Stimulated activated CD4-positive, alpha-beta T cell treated with anti-CD3 and anti-CD28 coated beads, Interleukin-2, amount 100 ng/mL, for 48 hours (primary cell): ENCODE measurements at places on chromosomes 7 and 10.
A peak's percentile ranks its signal among the peaks of the same experiment; 100 is the strongest.

DNA sequence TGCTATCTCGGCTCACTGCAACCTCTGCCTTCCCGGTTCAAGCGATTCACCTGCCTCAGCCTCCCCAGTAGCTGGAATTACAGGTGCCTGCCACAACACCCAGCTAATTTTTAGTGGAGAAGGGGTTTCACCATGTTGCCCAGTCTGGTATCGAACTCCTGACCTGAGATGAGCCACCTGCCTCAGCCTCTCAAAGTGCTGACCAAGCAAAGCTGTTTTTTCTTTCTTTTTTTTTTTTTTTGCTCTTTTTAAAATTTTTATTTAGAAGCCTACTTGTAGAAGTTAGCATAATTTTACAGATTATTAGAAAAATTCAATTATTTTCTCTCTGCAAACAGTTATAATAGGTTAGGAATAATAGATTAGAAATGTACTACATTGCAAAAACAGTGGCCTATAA, 1.2 kb upstream of the FGFBP3 start:
- DNase-seq, result no peak

DNA sequence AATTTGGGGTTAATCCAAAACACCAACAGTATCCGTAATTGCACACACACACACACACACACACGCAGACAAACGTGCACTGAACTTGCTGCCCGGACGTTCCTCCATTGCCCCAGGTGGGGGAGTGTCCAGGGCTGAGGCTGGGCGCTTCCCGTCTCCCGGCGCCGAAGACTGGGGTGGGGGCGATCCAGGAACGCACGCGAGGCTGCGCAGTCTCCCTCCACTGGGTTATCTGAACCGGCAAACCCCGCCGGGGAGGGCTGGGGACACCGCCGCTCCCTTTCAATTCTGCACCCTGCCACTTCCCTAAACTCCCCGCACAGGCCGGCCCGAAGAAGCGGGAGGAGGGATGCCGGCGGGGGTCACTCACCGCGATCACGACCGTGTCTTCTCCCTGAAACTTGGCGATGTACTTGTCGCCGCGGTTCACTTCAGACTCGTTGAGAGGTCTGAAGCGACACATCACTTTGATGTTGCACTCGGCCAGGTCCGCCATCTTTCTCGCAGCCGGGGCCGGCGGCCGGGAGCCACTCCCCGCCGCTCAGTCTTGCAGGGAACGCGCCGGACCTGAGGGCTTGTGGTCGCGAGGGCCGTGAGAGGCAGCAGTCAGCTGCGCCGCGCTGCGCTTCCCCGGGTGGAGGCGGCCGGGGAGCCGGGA, 618 bp downstream of the KIF5B start:
- peak; percentile 49 for DNase-seq

GRCh38 chr10:124500757-124501156, 39.1 kb downstream of the LHPP start:
- no peak for DNase-seq

DNA sequence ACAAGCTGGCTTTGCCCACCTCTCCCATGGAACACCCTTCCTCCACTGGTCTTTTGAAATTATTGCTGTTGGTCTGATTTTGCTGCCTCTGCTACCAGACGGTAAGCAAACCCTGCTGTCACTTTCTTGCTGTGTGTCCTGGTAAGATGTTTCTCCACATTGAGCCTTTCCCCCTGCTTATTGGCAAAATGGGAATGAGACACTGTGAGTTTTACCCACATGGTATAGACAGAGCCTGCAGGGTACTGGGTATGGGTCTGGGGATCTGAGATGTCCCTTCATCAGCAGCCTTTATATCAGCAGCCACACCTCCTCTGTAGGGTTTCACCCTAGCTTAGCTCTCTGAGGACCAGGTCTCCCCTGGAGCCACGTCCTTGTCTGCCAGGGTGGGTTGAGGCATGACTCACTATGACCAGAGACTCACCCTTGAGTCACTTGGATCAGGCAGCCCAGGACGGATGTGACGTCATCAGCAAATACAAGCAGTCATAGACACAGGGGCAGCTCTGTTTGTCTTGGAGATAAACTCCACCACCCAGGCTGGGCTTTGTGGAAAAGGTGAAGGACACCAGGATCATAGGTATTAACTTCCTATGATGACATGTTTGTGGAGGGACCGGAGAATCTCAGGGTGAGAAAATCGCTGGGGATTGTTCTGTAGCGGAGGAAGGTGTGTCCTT, 17.9 kb upstream of the BAIAP2L1 start:
- DNase-seq, result peak; percentile 31

GRCh38 chr10:14134275-14134674, 196.4 kb downstream of the FRMD4A start:
- DNase-seq, result no peak

DNA sequence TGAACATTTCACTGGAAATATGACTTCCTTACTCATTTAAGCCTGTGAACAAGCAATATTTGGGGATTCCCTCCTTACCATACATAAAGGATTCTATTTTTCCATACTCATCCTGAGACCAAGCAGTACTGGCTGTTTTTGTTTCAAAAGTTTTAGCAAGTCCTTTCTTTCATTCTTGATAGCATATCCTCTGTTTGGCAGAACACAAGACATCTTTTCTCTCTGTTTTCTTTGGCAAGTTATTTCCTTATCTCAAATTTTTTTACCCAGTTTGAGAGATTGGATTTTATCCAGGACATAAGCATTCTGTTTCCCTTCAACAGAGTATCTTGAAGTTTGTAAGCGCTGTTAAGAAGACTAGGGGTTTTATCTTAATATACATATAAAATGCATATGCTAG, 3.0 kb upstream of the WASL start:
- DNase-seq, result no peak

DNA sequence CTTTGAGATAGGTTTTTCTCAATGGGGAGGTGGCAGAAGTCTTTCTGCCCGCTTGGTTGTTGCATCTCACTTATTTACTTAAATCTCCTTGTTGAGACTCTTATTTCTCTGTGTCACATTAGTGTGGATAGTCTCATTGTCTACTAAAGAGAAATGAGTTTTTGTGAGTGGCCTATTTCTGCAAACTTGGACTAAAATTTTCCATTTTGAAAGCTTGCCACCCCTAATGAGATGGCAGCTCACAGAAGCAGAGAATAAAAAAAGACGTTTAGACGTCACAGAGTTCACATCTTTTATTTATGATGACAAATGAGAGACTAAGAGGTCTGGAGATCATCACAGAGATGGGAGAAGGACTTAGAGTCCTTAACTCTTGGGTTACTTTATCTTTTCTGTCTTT, 262.7 kb upstream of the PHYHIPL start:
- DNase-seq, result no peak

DNA sequence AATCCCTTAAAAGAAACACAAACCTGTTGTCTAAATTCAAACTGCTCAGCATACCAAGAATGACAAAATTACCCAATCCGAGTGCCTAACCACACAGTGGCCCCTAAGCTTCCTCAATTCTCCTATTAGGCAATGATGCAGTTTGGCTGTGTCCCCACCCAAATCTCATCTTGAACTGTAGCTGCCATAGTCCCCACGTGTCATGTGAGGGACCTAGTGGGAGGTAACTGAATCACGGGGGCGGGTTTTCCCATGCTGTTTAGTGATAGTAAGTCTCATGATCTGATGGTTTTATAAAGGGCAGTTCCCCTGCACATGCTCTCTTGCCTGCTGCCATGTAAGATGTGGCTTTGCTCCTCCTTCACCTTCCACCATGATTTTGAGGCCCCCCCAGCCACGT, 21.9 kb downstream of the PSAP start:
- DNase-seq, result no peak

- no peak for DNase-seq
These were observed 11.1 kb upstream of the VIM start for GRCh38 chr10:17216901-17217395.

GRCh38 chr7:20519645-20520044, 95.8 kb upstream of the ABCB5 start:
- DNase-seq, result no peak

DNA sequence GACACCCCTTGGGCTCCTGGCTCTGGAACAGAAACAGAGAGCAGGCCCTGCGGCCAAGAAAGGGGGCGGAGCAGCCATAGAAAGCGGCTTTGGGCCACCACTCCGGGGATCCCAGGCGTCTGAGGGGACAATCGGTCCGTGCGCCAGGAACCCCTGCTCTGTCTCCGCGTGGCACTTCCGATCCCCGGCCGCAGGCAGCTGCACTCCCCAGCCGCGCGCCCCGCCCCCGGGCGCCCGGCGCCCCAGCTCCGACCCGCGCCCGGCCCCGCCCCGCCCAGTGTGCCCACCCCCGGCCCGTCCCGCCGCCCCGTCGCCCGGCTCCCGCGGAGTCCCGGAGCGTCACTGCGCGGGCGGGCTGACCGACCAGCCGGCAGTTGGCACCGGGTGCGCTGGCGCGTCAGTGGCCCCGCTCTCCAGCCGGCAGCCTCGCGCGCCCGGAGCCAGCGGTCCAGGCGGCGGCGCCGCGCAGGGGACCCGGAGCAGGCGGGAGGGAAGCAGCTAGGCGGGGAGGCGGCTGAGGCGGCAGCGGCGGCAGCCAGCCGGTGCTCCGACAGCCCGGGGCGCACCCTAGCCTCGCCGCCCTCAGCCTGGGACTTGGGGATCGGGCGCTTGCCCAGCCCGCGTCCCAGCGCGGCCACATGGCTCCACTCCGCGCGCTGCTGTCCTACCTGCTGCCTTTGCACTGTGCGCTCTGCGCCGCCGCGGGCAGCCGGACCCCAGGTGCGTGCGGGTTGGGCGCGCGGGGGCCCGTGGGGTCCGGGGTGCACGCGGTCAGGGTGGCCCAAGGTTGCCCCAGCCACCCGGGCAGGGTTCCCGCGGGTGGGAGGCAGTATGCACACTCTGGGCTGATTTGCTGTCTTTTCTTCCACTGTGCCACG, at the start of gene ADAMTS14:
ADAMTS14 (plus strand) TSS at position 342 of the 878 bp plus-strand sequence; CDS start at position 639, 297 bp downstream.
- no peak for DNase-seq

DNA sequence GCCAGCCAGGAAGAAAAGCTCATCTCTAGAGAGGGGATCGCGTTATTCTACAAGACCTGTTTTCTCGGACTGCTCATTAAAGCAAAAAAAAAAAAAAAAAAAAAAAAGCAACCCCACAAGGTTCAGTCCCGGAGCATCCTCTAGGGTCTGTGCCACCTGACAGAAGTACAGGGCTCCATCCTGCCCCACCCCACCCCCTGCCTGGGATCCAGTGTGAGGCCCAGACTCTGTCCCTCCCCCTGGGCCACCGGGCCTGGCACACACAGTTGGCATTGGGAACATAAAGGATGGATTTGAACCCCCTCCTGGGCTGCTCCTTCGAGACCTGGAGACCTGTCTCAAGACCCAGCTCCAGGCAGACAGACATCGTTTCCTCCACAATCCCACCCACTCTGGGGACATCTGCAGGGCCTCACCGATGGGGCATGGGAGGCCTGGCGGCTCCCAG, 688 bp downstream of the ORAI2 start:
- DNase-seq, result no peak

DNA sequence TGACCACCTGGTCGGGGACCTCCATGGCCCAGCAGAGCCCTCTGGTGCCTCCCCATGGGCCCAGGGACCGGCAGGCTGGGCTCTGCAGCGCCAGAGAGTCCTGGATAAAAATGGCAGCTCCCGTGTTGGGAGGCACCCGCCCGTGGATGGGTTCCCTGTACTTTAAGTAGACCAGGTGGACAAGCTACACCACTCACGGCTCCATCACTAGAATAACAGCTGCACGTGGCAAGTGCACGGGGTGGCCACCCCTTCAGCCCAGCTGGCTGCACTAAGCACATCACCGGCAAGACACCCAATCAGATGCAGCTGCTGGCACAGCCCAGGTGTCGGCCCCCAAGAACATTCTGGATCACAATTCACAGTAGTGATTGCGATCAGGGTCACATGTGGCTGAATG, 69.8 kb downstream of the DIP2C start:
- no peak for DNase-seq

DNA sequence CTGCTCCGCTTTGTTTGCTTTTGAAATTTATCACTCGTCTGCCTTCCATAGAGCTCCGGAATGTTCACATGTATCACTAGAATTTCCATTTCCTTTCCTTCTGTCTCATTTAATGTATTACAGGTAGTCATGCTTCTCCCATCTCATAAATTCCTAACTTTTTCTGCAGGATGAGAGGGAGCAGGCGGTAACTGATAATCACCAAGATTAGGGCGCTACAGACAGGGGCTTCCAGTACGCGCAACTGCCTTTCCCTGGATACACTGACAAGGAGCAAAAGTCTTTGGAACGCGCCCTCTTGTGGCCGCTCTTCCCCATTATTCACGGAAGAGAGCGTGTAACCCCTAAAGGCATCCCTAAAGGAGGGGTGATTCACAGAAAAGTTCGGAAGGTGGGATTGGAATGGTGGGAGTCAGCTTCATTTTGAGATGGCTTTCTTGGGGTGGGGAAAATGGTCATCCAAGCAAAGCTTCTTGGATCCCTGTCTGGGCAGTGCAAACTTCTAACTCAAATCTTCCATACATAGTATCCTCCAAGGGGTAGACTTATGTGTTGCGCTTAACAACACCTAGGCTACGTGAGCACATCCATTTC, 6.5 kb downstream of the INHBA start:
- DNase-seq, result peak; percentile 24

GRCh38 chr7:23335136-23335535, 36.0 kb downstream of the MALSU1 start:
- DNase-seq, result no peak

- DNase-seq, result no peak
These were observed 848.9 kb downstream of the REEP3 start for GRCh38 chr10:64369885-64370773.

GRCh38 chr7:112400141-112400540, 50.1 kb upstream of the IFRD1 start:
- DNase-seq, result no peak

GRCh38 chr7:81482600-81483186, 287.2 kb downstream of the HGF start:
- no peak for DNase-seq

- no peak for DNase-seq
These were observed 4.4 kb downstream of the PKD1L1 start for GRCh38 chr7:47943676-47944474.

DNA sequence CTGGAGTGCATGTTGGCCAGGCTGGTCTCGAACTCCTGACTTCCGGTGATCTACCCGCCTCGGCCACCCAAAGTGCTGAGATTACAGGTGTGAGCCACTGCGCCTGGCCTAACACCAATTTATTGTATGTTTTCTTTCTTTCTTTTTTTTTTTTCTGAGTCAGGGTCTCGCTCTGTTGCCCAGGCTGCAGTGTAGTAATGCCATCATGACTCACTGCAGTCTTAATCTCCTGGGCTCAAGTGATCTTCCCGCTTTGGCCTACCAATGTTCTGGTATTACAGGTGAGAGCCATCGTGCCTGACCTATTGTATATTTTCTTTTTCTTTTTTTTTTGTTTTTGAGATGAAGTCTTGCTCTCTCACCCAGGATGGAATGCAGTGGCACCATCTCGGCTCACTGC, 33.8 kb upstream of the UBE2H start:
- no peak for DNase-seq

DNA sequence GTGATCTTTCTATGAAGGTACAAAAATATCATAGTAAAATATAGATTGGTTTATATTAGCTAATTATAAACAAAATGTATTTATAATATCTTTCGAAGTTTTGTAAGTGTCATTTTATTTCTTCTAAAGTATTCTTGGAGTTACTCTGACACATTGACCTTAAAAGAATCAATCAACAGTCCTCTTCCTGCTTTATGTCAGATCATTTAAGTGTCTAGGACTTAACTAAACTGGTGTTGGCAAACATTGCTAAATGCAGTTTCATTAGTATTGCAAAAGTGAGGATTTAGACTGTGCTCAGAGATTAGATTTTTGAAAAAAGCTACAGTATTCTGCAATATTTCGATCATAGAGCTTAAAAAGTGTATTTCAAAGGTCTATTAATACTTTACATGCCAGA, 10.3 kb downstream of the GLCCI1 start:
- DNase-seq, result no peak
